Heart right ventricle (tissue), 16 donors: ENCODE measurements at places on chromosomes 6 and 20. TPM values are rescaled to one million over a fixed set of nuclear protein-coding genes. Genes with fewer than 3 reads are reported as not detected.

DNA sequence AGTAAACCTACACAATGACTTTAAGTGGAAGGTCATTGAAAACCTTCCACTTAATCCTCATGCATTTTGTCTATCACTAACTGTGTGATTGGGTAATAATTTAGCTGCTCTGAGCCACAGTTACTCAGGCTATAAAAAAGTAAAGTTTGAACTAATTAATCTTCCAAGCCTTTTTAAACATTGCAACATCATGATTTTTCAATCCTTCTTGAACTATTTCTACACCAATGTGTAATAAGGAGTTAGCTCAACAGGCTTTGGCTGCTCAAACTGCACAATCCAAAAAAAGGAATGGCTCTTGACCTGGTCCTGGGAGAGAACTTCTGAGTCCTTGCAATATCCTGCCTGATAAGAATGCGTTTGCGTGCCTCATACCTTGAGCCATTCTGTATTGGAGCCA, 34.8 kb upstream of the FILIP1 start:
- DNase-seq = no peak

DNA sequence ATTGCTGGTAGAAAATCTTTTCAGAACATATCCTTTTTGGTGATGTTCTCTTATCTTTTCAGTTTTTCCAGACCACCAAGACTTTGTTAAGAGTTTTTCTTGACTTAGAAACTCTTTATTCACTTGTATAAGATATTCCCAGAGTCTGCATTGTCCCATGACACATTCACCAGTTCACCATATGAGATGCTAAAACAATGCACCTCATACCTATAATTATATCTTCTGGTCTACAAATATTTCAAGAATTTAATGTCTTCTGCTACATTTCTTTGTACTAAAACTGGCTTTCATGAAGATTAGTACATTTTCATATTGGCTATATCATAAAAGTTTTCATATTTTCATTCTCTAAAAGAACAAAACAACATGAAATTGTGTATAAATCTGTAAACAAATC, 111.3 kb downstream of the ADGRG6 start:
- DNase-seq = no peak

Gene SLC35F1
- 5.2 TPM for polyA plus RNA-seq

DNA sequence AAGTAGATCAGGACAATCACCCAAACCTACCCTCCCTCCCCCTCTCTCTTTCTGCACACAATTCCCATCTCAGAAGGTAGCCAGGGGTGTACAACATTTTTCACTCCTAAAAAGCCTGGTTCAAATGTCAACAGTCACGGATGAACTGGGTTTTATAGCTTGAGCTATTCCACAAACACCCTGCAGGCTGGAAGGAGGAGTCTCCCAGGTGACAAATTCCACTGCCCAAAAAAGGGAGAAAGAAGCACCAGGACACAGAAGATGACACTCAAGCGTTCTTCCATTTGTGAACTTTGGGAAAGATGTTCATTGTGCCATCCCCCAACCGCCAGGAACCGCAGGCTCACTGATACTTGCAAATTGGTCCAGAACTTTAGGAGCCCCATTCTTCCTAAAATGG, 111.5 kb upstream of the NFATC2 start:
- DNase-seq = no peak

Gene NOTCH4
- 33.0 TPM for polyA plus RNA-seq

DNA sequence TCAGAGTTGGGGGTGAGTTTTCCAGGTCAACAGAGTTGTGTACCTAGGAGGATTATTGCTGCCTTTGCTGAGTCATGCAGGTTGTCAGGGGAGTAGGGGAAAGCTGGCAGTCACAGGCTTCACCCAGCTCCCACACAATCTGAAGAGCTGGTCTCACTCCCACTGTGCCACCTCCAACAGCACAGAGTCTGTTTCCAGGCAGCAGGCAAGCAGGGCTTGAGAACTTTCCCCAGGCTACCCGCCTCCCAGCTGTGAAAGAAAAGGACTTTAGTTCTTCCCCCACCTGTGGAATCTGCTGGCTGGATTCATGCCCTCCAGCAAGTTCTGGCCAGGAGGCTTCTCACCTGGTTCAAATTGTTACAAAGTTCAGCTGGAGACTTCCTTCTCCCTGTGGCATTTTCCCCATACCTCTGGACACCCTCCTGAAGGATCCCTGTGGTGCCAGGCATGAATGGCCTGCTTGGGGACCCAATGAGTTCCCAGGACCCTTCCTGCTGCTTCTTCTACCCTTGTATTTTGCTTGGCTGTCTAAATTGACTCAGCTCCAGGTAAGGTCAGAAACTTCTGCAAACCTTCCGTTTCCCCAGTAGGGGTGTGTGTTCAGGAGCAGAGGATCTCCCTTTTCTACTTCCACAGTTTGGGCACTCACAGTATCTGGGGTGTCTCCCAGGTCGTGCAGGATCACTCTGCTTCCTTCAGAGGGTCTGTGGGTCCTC, 378.1 kb upstream of the MAN1A1 start:
- no peak for DNase-seq

DNA sequence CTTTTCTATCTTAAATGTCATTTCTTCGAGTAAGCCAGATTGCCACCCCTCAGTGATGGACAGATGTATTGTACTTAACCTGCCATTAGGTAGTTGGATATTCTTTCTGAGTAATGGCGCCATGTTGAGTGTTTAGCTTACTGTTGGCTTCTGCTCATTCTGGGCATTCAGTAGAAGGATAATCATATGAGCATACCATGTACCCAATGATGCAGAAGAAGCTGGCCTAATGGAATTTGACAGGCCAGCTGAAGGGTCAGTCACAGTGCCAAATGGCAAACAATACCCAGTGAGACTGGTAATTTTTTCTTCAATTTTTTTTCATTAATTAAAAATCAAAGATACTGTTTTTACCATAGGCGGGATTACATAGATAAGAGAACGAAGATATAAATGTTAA, 1010.8 kb upstream of the EYS start:
- DNase-seq = no peak

Gene ULBP2
- polyA plus RNA-seq = 2.7 TPM

Gene HLA-DOA
- polyA plus RNA-seq = 0.65 TPM

Gene CDH4
- polyA plus RNA-seq = 0.04 TPM

DNA sequence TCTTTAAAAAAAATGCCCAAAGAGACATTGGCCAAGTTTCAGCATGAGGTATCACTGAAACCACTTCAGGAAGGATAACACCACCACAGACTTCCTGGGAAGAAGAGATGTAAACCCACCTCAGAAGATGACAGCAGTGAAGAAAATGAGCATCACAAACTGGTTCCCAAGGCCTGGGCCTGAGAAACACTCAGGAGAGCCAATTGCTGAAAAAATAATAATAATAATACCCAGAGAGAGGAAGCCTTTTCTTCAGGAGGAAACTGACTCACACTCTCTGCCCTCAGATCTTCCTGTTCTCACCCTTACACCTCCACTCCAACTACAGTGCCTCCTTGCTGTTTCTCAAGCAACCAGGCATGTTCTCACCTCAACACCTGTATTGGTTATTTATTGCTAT, 68.1 kb upstream of the MAFB start:
- no peak for DNase-seq

DNA sequence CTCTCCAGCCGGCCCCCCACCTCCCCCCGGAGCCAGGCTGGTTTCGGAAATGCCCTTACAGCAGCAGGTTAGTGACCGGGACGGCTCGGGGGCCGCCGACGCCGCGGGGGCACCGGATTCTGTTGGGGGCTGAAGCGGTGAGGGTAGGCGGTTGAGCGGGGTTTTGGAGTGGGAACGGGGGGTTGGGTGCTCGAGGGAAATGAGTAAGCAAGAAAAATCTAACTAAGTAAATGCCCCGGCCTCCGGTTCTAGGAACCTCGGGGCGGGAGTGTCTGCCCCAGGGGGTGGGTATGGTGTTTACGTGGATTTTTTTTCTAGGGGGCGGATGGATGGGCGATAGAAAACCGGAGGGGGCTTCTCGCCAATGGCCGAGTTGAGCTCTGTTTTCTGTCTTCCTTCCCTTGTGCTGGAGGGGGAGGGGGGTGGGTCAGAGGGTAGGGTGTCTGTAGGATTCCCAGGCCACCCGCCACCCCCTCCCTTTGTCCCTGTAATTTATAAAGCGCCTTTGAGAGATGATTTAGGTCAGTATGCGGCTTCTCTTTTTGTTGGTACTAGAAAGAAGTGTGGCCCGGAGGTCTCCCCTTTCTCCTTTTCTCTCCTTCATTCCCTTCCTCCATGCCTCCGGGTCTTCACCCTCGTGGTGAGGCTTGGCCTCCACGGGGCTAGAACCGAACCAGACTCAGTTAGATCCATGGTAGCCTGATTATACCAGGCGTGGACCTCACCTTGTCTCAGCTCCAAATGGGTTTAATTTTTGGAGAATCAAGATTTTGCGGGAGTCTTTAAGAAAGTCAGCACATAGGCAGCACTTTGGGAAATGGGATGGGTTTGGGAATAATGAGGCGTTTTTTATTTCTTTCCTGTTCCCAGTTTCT, 2.3 kb downstream of the E2F3 start:
- no peak for DNase-seq

DNA sequence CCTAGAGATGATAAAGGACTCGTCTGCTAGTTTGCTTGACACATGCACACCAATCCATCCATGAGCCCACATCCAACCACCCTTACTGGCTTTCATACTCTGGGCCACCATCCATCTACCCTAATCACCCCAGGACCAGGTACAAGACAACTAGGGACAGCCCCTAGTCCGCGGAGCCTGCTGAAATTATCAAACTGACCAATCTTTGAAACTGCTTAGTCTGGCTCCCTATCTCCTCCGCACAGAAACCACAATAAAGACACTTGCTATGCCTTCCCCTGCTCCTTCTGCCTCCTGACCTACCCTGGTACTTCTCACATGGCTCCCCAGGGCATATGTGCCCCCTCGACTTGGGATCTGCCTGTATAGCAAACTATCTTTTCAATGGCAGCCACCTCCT, 33.1 kb downstream of the PXDC1 start:
- DNase-seq = no peak

DNA sequence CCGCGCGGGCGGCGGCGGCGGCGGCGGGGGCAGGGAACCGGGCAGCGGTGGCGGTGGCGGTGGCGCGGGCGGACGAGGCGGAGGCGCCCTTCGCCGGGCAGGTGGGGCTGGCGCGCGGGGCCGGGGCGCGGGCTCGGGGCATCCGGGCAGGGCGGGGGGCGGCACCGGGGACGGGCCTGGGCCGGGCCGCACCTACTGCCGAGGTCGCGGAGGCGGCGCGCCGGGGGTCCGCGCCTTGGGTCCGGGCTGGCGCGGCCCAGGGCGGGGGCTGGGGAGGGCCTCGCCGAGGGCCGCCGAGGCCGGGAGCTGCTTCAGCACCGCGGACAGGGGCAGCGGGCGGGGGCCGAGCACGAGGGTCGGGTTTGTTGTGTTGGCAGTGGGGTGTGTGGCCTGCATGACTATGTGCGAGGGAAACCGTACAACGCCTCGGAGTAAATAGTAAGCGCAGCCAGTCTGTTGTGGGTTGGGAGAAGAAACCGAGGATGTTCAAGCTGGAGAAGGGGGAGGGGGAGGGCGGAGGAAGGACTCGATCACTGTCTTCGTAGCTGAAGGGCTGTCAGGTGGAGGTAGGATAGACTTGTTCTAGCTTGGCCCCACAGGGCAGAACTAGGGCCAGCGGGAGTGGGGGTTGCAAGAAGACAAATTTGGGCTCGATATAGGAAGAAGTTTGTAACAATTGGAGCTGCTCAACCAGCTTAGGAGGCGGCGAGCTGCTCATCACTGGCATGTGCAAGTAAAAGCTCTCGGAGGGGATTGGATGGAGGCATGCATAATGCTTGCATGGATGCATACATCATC, 593 bp downstream of the MMP24 start:
- peak; percentile 26 for DNase-seq

DNA sequence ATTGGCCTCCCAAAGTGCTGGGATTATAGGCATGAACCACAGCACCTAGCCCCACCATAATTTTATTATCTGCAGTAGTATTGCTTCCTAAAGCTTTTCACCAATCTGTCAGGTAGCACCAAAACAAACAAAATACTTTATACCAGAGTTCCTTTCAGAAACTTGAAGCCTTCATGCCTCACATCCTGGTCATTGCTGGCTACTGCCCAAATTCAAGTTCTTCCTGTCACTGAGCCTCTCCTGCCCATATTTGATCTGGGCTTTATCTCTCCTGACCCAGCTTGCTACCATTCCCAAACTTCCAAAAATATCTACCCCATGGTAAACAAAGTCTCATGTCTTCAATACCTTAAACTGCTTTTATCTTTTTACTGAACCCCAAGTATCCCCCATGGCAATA, 34.9 kb upstream of the DST start:
- DNase-seq = no peak
